ENCODE measurements at places on chromosomes 12 and 14.

- no peak for DNase-seq
These were observed 5.5 kb upstream of the RNASE1 start for GRCh38 chr14:20808162-20808483.

GRCh38 chr12:74941670-74942069 lies 268.0 kb downstream of the KCNC2 start:
- no peak for DNase-seq

GRCh38 chr12:30926243-30927221 lies at the start of gene TSPAN11:
TSPAN11 (plus strand) TSS chr12:30926748; CDS start chr12:30953992, 27,244 bp downstream.
- no peak for DNase-seq

- DNase-seq, result no peak
These were observed 601.4 kb downstream of the C12orf50 start for GRCh38 chr12:87427770-87428169.

DNA sequence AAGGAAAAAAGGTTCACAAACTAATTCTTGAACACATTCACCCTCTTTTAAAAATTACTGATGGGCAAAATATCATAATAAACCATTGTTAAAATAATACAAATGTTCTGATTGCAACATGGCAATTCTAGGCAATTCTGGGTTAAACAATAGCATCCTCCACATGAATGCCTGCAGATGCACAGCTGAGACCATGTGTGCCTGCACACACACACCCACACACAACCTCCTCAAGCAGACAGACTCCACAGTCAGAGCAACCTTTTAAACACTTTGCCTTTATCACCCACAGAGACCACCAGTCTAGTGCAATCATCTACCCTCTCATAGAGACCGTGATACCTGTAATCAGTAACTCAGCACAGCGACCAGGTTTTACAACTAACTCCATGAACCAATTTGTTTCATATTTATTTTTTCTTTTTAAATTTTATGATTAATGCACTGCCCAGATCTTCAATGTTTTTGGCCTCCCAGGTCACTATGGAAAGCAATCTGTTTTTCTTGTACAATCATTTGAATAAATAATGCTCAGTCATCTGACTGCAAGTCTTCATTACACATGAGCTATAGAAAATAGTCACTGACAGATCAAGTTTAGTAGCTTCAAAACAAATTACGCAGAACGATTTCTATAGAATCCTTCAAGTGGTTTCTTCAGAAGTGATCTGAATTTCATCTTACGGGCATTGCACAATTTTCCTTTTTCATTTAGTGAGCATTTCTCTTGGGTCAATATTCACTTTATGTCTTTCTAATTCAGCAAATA lies 105.8 kb downstream of the PRKD1 start:
- DNase-seq, result no peak

- DNase-seq, result no peak
These were observed 270.7 kb upstream of the PDE3A start for GRCh38 chr12:20097626-20098025.

- no peak for DNase-seq
These were observed 150.5 kb upstream of the KRR1 start for GRCh38 chr12:75661908-75662307.

DNA sequence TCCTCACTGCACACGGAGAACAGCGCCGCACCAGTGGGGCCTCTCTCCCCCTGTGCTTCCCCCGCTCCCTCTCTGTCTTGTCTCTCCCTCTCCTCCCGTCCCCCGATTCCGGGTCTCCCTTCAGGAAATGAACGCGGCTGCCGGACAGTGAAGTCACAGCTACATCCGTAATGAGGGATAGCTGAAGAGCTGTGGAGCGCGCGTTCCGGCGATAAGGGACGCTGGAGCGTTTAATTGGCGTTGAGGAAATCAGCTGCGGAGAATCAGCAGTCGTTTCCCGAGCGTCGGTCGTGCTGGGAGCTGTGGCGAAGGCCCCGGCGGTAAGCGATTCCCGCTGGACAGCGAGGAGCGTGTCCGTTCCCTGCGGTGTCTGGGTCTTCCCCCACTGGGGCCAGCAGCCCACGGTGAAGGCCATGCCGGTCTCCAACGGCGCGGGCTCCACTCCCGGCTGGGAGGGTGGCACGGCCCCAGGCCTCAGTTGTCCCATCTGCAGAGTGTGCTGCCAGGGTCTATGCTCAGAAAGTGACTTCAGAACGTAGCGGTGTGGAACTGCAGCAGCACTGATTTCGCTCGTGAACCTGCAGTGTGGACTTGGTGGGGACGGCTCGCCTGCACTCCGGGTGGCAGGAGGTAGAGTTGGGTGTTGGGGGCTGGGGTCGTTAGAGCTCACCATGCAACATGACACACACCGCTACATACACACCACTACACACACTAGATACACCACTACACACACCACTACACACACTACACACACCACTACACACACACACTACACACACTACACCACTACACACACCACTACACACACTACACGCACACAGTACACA lies 10.9 kb downstream of the NOC4L start:
- no peak for DNase-seq

DNA sequence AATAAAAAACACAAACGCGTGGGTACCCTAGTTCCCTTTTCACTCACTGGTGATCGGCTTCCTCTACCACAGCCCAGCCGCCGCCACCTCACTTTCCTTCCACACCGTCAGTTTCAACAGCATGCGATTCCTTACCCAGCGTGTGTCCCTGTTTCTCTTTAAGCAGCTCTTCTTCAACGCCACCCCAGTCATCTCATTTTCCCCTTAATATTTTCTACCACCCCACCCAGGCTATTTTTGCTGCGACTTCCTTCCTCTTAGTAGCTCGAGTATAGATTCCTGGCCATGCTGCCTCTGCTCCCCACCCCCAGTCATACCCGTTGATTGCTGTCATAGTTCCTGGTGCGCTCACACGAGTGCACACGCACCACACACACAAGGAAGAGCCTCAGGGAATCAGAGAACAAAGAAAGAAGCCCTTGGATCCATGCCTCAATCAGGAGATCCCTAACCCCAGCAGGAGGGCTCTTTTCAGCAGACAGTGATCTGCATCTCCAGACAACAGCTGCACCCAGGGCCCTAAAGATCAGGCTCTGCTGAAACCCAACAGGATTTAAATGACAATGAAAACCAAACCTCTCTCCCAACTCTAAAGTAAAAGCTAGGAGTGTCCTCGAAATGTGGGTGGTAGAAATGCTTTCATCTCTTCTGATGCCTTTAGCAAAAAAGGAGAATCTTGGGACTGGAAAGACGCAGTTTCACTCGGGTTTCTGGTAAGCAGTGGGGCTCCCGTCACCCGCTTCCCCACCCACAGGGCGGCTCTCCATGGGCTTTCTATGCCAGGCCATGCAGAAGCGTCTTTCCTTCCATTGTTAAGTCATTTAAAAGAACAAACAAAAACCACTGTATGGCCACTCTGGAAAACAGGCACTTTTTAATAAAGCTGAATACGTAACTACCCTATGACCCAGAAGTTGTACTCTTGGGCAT lies 23.8 kb downstream of the VPS37B start:
- DNase-seq, result no peak

DNA sequence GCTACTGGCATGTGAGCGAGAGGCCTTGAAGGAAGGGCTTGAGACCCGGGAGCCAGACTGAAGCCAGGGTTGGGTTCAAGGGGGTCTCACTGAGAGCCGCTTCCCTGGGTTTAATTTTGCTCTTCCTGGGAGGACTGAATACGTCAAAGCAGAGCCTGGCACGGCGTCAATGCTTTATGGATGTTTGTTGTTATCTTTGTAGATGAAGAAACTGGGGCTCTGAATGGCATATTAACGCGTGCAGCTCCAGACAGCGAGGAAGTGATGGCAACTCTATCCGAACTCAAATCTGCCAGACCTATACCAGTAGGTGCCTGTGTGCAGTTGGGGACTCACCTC lies 152.8 kb upstream of the PARP11 start:
- DNase-seq, result no peak

DNA sequence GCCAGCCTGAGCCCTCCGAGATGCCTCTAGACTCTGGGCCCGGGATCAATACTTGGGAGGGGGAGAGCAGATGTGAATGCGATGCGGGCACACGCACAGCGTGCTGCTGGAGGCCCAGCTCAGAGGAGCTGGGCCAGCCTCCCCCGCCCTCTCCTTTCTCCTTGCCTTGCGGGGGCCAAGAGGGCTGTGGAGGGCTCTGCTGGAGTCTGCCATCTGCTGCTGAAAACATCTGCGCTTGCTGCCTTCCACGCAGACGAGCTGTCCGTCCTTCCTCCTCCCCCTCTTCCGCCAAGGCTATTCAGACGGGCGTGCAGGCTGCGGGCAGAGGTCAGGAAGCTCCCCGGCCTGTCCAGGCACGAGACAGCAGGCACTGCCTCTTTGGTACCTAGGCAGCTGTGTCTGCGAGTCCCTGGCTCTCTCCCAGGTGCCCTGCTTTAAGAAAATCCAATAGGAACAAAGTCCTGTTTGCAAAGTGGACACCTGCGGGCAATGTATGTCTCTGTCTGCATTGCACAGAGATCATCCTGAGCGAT lies 75.2 kb downstream of the SPRING1 start:
- DNase-seq, result no peak

DNA sequence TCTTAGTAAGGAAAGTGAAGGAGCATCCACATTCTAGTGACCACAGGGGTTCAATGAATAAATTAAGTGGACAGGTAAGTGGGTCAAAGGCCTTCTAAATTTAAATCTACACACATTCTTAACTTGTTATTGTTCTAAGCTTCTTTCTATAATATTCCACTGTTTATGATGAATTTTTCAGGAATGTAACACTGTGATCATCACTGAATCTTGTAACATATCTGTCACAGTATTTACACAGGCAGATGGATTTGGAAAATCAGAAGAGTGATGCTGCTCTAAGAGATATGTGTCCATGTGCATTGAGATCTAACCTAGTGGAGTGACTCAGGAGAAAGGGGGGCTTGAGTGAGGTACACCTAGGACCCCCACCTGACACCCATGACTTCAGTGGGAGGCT lies 115.4 kb upstream of the OVCH1 start:
- no peak for DNase-seq

DNA sequence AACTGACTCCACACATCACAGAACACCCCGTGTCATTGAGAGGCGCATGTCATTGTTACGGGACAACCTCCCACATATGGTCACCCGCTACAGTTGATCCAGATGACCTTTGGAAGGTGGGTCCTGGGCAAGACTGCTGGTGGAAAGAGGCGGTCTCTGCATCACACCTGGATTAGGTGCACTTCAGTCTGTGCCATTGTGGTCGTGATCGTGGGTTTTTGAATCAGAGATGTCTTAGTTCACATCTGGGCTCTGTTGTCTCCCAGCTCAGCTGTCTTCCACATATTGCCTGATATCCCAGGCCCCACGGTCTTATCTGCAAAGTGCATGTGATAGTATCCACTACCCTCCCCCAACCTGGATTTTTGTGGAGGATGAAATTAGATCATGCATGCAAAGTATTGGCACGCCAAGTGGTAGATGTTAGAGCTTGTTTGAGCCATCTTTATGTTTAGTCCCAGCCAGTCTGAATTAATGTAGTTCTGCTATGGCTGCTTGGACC lies 208.7 kb upstream of the FOXN3 start:
- DNase-seq, result no peak

- no peak for DNase-seq
These were observed 159.1 kb downstream of the C12orf50 start for GRCh38 chr12:87870061-87870460.

GRCh38 chr12:44873898-44874297 lies 2.2 kb downstream of the NELL2 start:
- no peak for DNase-seq

DNA sequence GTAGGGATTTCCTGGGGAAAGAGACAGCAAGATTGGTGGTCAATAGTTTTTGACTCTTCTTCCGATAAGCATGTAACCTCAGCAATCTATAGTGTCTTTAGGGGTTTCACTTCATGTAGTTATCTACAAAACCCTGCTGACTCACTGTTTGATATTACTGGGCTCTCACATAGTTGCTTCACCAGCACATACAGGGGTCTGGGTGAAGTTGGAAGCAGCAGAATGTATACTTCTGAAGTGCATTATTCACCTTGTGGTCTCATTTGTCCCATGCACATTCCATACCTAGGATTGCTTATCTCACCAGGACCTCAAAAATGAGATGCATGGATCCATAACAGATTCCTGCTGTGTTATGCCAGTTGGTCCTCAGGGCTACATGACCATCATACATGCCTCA lies 280.0 kb downstream of the LRIG3 start:
- DNase-seq, result no peak

- DNase-seq, result no peak
These were observed 537.6 kb upstream of the TMEM132C start for GRCh38 chr12:127729381-127729780.

DNA sequence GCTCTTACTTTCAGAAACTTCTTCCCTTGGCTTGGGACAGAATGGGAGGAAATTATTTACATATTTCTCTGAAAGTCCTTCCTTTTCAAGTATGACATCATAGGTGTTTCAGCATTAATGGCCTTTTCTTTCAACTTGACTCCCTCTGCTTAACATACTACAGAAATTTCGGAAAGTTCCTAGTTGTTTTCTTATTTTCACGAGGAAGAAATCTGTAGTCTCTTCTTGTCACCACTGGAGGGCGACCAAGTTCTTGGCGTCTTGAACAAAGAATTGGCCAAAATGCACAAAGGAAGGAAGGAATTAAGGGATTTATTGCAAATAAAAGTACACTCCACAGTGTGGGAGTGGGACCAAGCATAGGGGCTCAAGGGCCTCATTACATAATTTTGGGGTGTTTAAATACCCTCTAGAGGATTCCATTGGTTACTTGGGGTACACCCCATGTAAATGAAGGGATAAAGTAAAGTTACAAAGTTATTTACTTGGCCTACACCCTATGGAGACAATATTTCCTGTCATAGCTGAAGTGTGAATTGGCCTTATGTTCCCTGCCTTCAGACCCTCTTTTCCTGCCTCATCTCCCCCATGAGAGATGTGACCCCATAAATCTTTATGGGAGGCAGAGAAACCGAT lies 70.4 kb downstream of the RPL10L start:
- DNase-seq, result no peak

DNA sequence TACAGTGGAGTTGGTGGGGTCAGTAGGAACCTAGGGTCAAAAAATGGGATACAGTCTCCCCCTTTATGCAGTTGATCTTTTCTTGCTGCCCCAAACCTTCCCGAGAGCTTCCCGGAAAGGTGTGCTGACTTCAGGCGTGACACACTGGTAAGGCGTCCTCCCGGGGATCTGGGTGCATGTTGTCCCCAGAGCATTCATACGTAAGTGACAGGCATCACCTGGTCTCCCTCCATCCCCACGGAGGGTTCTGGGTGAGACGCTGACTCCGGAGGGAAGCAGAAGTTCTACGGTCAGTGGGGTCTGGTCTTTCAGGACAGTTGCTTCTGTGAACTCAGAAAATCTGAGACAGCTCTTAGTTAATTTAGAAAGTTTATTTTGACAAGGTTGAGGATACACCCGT lies 159.6 kb upstream of the RTL1 start:
- DNase-seq, result no peak

DNA sequence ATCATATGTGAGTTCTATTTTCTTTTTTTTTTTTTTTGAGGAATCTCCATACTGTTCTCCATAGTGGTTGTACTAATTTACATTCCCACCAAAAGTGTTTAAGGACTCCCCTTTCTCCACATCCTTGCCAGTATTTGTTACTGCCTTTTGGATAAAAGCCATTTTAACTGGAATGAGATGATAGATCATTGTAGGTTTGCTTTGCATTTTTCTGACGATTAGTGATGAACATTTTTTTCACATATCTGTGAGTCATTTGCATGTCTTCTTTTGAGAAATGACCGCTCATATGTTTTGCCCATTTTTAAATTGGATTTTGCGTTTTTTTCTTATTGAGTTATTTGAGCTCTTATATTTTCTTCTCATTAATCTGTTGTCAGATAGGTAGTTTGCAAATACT lies 394.8 kb downstream of the LRFN5 start:
- DNase-seq, result no peak
